ENCODE measurements at places on chromosomes 6 and 20.
A peak's percentile ranks its signal among the peaks of the same experiment; 100 is the strongest.

DNA sequence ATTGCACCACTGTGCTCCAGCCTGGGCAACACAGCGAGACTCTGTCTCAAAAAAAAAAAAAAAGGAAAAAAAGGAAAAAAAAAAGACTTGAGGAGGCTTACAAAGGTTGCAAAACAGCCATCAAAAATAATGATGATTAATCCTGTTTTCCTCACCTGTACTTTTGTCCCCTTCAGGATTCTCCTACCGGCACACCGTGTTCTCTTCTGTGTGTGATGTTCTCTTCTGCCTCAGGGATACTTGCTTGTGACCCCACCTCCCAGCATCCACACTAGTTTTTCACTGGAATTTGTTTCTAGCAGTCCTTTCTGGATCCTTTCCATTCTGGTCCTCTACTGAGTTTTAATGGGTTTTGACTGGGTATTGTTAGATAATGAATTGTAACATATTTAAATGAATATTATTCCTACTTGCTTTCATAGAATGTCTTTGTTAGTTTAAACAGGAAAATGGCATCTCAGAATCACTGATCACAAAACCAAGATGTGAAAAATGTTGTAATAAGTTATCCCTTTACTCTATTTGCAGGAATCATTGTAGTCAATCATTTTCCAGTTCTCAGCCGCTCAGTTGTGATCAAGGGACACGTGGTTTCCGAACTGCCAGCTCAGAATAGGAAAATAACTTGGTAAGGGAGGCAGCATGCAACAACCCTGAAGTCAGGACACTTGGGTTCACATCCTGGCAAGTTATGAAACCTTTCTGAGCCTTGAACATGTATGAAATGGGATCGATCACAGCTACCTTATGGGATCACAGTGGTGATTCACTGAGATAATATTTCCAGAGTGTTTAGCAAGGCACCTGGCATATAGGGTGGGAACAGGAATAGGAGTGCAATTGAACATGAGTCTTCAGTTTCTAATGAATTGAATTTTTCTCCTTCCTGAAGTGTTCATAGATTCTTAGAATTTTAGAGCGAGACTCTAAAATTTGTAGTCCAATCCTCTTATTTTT lies 8.5 kb downstream of the C6orf89 start:
- no peak for DNase-seq

- no peak for DNase-seq
Observed at GRCh38 chr6:100099189-100100074, 105.4 kb upstream of the MCHR2 start.

GRCh38 chr20:44585057-44585963 lies 2.9 kb downstream of the PKIG start:
- no peak for DNase-seq

DNA sequence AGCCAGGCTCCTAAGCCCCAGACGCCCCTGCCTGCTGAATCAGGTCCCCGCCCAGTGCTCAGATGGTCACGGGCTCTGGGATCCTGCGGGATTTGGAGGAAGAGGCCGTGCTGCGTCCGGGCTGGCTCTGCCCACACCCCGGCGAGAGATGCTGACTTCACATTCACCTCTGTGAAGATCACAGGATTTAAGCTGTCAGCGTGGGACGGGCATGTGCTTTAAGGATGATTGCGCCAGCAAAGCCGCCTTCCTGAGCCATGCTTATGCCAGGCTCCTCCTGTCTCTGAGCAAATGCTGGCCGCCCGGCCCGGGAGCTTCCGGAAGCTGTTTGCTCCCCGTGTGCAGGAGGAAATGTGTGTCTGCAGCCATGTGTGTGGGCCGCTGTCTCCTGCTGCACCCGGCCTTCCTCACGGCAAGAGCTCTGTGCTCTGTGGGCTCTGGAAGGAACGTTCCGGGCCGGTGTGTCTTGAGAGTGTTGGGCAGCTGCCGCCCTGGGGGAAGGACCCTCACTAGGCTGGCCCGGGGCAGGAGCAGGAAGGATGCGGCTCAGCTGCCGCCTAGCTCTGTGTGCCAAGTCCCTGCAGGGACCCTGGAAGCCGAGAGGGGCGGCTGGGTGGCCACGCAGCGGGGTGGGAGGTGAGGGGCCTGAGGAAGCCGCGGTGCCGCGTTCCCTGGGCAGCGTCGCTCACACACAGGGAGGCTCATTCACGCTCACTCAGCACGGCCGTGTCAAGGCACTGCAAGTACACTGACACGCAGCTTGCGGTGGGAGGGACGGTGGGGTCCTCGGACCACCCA lies 19.0 kb upstream of the BHLHE23 start:
- DNase-seq = no peak

GRCh38 chr6:19860235-19860877 lies 23.2 kb downstream of the ID4 start:
- DNase-seq = no peak

- no peak for DNase-seq
Observed at GRCh38 chr6:25078141-25078540, 142.4 kb upstream of the RIPOR2 start.

GRCh38 chr20:57947421-57948179 lies 237.8 kb upstream of the PMEPA1 start:
- DNase-seq = no peak

GRCh38 chr6:88529726-88530125 lies 363.6 kb upstream of the CNR1 start:
- DNase-seq = no peak

DNA sequence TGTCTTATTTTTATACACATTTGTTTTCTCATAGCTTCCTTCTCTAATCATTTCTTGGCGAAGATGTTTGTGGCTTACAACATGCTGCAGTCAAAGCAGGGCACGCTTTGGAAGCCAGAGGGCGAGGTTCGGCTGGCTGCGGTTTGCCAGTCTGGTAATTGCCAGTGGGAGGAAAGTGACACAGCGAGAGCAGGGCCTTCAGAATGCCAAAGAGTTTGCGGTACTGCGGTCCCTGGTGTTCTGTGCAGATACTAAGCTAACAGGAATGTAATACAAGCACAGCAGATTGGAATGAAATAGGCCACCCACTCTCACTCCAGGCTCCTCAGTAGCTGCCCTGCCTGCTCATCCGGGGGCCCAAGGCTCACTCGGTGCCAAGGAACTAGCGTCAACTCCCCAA lies 58.7 kb upstream of the TGM3 start:
- DNase-seq = peak; percentile 99

DNA sequence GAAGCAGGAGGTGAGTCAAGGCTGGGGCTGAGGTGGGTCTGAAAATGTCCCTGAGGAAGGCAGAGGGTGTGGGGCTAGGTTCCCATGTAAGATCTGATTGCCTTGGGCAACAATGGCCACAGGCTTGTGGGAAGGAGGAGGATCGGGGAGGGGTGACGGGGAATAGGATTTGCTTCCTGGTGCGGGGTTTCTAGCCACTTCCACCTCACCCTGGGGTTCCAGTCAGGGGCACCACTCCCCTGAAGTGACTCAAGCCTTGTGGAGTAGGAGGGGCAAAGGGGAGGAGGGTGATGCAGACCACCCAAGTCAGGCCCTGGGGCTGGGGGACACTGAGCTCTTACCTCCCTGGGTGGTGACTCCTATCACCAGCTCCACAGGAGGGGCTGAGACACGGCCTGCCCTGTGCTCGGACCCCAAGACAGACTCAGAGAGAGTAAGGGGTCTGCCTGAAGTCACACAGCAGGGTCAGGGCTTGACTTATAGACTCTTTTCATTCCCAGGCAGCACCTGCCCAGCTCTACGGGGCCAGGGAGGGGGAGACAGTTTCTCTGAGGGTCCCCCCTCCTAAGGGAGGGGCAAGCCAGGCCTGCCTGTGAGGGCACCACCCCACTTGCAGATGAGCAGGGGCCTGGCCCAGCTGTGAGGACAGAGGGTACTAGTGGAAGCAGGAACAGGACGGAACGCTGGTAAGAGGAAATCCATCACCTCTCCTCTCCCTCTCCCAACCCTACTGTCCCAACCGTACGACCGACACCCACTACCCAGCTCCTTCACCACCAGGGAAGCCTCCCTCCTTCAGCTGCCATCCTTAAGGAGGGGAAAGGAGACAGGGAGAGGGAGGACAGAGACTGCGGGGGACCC lies 12.4 kb upstream of the SPDEF start:
- no peak for DNase-seq

DNA sequence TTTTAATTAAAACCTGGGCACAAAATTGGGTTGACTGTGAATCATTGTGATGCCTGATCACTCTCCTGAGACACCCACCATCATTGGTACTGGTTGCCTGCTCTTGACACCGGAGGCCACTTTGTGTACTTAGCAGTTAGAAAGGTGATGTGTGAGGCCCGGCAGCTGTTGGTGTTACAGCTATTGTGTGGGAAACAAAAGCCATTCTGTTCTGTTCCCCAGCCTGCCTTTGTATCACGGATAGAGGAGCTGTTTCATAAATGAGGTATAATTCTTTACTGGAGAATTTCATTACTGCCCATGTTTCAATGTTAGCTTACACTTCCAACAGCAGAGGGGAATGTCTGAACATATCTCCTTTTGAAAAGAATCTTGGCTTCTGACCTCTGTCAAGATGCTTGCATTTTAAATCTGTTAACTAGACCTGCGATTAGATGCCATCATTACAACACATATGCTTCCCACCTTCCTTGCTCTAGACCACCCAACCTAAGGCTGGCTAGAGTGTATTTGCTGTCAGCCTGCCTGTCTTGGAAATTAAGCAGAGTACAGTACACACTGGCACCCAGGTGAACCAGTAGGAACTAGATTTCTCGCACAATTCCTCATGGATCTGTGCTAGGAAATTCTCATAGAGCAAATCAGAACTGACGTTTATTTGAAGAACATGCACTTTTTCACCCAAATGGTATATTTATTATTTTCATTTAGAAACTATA lies 142.4 kb upstream of the INSM1 start:
- no peak for DNase-seq

DNA sequence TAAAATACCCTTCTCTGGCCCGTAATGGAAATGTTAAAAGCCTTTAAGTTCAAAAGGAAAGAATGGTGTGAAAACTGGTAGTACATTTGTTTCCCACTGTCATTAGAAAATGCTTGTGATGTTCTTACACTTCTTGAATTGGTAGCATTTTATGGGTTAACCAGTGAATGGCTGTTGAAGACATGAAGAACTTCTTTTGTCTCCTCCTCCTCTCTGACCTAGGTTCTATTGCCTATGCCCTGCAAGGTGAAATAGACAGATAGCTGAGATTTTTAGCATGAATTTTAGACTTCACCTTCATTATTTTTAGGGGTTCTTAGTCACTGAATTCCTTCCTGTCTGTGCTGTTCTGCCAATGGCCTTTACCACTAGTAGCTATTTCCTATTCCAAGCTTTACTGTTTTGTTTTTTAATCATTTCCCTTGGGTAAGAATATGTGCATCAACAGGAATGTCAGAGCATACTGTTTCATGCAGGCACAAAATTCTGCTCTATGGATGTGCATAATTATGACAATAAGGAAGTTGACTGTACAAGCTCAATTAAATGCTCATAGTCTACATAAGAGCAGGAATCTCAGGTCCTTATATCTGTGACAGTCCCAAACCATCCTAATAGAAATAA lies 4.9 kb downstream of the TNFAIP3 start:
- peak; percentile 42 for DNase-seq

GRCh38 chr6:130624046-130624445 lies 203.2 kb upstream of the SMLR1 start:
- DNase-seq = no peak

DNA sequence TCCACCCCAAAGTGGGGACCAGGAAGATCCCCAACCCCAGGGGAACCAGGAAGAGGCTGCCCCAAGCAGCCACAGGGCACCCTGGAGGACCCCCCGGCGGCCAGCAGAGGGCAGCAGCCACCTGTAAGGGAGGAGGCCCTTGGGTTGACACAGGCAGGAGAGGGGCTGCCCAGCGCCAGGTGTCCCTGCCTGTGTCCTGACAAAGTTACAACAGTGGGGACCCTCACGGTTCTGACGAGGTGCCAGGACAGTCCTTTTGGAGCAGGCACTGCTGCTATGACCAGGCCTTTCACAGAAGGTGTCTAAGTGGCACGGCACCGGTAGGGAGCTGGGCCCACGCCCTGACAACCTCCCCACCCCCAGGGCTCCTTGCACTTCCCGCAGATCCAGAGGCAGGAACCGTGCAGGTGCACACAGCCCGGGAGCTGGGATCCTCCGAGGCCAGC lies 176.7 kb downstream of the BMP7 start:
- DNase-seq = no peak

DNA sequence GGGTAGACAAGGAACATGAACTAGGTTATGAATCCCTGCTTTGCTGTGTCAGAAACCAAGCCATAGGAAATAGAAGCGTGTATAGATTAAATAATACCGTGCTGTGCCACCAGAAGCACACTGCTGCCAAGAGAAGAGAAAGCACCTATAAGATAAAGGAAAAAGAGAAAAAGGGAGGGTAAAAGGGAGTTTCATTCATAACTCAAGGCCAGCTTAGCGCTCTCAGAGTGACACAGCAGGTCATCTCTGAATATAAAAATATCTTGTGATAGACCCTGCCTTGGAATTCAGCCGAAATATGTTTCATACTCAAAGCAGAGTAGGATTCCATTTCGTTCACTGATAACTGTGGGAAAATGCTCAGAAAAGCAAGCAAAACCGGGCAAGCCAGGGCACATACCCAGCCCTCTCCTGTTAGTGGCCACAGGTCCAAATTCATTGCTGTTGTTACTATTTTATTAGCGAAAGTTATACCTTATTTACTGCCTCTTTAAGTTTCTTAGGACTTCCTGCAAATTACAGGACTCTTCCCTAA lies 8.7 kb downstream of the JAG1 start:
- DNase-seq = no peak

DNA sequence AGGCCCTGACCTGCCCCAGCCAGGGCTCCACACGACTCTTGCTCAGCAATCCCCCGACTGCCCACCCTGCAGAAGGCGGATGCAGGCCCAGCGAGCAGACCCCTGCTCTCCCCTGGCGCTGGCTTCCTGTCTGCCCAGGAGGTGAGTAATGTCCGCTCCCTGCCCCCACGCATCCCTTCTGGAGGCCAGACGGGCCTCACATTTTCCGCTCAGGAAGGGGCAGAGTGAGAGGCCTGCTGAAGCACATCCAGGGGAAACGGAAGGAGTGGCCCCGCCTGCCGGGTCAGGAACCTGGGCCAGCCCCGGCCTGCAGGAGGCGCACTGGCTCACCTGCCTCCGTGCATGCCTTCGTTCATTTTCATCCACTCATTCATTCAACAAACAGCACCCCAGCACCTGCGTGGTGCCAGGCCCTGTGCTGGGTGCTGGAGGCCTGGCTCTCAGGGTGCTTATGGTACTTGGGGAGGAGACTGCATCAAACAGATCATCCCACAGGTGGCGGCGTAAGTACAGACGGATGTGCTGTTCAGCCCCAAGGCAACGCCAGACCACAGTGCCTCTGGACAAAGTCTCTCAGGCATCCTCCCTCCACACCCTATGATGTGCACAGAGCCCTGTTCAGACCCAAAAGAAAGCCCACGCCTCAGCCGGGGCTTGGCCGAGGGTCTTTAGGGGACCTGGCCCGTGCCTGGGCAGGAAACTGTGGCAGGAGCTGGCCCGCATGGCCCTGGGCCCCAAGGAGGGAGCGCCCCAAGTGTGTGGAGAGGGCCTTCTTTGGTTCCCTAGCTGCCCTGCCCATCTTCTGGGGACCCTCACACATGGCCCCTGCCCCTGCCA lies 112.1 kb downstream of the ASXL1 start:
- DNase-seq = no peak

Measured in skeletal muscle cell (primary cell).